ENCODE measurements at places on chromosomes 3 and 15.
A peak's percentile ranks its signal among the peaks of the same experiment; 100 is the strongest.

DNA sequence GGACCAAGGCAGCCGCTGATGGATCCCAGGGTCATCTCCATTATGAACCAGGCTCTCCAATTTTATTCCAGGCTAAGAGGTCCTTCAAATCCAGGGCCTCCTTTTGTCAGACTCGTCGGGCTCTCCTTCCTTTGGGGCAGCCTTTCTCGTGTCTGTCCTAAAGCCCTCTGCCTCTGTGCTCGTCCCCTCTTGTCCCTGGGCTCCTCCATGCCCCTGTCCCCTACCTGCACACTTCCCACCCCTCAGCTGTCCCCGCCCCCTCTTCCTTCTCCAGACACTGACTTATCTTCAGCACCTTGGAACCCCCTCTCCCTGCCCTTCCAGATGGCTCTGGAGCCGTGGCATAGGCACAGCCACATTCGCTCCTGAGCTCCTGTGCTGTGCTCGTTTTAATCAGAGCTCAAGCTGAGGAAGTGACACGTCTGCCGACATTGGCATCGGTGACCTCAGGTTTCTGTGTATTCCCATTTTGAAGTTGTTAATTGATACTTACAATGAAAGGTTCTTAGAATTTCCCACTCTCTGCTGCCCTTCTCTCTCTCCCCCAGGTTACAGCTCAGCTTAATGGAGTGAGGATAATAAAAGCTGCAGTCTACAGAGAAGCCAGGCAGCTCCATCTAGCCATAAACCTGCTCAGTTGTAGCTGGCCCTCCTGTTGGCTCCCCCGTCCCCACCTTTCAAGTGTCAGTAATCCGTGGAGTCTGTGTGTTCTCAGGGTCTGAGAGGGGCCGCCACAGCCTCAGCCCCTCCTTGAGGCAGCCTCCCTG is 51.1 kb upstream of the SEC22A start:
- DNase-seq, result no peak

- DNase-seq, result no peak
Observed at GRCh38 chr3:54653456-54654195, 274.2 kb downstream of the LRTM1 start.

- no peak for DNase-seq
Observed at GRCh38 chr3:187967993-187968392, 186.0 kb upstream of the LPP start.

- no peak for DNase-seq
Observed at GRCh38 chr3:177803500-177803899, 606.2 kb upstream of the TBL1XR1 start.

DNA sequence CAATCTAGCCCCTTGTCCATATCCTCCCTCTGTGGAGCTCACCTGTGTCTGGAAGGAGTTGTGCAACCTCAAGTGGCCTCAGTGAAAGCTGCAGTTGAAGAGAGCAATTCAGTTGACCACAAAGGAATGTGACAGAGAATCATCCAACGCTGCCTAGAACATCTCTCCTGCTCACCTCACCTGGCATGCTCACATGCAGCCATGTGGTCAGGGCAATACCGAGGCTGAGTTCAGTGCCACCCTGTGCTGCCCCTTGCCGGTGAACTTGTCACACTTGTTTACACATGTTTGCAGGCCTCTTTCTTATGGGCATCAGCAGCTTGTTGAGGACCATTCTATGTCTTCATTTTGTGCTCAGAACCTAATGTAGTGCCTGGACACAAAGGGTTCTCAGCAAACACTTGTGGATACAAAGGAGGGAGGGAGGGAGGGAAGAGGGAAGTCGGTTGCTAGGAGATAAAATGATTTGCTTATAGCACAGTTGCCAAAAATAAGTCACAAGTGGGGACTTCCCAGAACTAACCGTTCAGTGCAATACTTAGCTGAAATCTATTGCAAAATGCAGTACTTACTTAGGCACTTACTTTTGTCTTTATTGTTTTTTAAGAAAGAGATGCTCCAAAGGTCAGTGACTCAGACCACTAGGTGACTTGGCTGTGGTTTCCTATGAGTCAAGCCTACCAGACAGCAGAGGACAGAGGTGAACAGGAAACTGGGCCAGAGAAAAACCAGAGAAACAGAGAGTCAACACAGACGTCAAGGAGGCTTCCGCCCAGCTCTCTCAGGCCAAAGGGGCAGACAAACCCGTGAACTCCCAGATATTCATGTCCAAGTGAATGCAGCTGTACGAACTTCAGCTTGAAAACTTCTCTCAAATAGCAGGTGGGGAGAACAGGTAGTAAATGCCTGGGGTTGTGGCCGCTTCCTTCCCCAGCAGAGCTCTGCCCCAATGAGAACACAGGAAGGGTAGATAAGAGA is 227.8 kb upstream of the CTNNB1 start:
- peak; percentile 75 for DNase-seq

- peak; percentile 57 for DNase-seq
Observed at GRCh38 chr15:60423537-60423936, 25.8 kb upstream of the ANXA2 start.

DNA sequence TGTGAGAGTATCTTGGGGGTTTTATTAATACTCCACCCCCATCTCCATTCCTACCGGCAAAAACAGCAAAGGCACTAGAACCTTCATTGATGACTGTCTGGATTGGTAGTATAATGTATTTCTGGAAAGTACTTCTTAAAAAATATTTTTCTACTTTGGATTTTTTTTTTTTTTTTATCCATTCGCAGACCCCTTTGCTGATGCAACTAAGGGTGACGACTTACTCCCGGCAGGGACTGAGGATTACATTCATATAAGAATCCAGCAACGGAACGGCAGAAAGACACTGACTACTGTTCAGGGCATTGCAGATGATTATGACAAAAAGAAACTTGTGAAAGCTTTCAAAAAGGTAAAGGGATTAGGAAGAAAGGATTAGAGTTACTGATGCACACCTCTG is 1.2 kb downstream of the EIF1B start:
- DNase-seq, result no peak

GRCh38 chr3:12751571-12751970 is 7.5 kb downstream of the TMEM40 start:
- no peak for DNase-seq

DNA sequence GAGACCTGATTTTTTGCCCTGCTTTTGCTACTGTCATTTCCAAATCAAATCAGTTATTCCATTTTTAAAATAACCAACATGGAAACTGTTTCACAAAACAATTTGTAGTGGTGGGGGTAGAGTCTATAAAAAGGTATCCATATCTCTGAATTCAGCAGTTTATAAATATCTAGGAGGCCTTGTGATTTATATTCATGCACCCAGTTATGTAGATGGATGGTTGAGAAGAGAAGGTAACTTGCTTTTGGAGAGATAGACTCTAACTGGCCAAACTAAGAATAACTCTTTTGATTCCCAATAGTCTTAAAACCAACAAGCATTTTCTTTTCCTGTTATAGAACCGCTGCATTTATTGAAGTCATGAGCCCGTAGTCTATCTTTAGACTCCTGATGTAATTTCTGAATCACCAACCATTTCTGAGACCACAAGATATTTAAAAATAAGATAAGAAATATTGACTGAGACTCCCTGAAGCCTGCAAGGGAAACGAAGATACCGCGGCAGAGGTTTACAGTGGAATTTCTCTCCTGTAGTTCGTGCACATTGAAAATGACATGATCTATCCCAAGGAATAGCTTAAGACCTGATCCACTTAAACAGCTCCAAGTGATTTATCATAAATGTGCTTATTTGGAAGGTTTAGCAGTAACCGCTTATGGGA is 68.5 kb downstream of the SAMMSON start:
- no peak for DNase-seq

DNA sequence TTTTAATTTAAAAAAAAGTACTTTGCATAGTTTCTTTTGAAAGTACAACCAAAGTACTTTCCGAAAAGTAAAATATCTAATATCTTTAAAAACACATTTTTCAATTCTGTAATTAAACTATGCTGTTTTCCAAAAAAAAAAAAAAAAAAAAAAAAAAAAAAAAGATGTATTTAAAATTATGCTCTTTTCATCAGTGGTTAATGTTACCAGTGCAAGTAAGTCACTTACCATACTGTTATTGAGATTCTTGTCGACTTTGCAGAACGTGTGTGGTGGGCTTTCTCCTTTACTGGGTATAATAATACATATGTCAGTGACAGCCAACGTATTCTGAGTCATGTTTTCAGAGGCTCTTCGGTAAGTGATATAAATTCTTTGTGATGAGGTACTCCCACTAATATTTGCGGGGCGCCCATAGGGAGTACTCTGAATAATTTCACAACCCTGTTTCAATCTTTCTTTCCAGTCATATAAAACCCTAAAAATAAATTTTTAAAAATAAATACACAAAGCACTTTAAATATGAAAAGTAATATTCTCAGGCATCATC is 39.9 kb downstream of the DENND4A start:
- no peak for DNase-seq

- no peak for DNase-seq
Observed at GRCh38 chr3:94117729-94118128, 54.9 kb downstream of the NSUN3 start.

DNA sequence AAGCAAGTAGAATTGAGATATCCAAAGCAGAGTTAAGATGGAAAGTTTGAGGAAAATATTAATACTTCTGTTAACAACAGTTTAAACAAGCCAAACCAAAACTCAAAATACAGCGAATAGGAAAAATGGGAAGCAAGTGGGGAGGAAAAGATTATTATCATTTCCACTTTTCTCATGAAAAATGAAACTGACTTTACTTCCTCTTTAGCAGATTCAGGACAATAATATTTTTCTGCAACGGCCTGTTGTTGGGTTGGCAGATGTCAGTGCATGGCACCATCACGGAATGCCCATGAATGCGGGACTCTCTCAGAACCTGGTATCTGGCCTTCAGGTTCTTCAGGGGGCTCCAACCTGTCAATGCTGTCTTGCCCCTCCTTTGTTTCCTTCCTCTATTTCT is 11.1 kb downstream of the ANKUB1 start:
- DNase-seq, result no peak

- no peak for DNase-seq
Observed at GRCh38 chr3:98741121-98741716, 21.9 kb upstream of the ST3GAL6 start.

DNA sequence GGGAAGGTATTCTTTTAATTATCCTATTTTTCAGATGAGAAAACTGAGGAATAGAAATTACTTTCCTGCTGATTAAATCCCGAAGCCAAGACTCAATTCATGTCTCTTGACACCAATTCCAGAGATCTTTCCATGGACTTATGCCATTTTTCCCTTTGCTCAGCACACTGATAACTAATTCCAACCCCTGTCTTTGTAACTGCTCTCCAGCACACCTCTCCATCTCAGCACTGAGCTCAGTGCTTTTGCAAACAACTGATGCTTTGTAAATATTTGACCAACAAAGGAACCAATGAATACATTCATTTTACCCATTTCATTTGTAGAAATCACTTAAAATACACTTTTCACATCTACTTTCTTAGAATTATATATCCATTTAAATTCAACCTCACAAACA is 249.1 kb downstream of the IL5RA start:
- no peak for DNase-seq

GRCh38 chr3:123618768-123619484 is 34.1 kb upstream of the HACD2 start:
- no peak for DNase-seq

DNA sequence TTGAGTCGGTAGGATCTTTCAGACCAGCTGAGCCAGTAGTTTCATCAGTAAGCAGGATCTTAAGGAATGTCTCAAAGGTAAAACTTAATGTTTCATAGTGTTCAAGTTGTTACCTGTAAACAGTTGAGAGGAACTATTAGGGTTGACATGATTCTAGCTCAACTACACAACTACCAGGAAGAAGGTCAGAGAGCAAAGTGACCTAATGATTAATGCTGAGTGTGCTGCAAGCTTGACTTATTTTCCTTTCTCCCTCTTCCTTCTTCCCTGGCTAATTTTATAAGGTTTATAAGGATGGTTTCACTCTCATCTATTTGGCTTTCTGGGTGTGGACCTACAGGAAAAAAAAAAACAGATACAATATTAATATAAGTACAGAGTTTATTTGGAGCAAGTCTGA is 30.2 kb upstream of the LHFPL4 start:
- DNase-seq, result no peak

DNA sequence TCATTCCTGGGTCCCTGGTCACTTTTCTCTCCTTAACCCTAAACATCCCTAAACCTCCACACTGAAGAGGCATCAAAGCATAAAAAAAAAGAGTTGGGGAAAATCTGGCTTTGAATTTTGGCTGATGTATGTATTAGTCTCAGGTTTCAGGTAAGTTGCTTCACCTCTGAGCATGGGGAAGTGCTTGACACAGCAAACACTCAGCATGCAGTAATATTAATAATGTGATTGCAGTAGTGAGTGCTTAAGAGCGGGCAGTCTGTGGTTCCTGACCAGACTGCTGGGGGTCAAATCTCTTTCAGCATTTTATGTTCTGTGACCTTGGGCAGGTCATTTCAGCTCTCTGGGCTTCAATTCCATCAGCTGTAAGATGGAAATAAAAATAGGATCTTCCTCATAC is 467.9 kb downstream of the SOX2 start:
- DNase-seq, result no peak

DNA sequence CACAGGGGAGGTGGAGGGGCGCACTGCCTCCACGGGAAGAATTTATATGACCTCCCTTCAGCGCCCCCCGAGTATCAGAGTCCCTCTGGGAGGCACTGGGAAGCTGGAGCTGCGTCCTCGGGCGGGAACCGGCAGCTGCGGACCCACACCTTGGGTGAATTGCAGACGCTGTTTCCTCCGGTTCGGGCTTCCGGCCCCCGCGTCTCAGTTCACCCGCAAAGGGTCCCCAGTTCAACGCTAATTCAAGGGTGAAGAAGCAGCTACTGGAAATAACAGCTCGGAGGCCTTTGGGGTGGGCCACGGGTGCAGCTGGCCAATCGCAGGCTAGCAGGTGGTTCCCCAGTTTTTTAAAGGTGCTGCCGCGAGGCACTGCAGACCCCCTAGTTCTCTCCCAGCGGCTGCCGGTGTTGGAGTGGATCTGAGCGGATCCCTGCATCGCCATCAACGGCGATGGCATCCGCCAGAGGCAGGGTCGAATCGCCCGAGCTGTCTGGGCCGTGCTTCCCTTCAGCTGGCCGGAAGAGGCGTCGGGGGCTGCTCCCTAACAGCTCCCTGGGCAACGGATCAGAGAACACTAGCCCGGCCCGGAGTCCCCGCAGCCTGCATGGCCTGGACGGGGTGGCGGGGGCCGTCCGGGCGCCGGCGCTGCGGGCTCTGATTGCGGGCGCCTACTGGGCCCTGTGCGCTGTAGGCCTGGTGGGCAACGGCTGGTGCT is 19.4 kb upstream of the ADAMTS7 start:
- no peak for DNase-seq

GRCh38 chr3:41863024-41863423 is 98.9 kb downstream of the ULK4 start:
- DNase-seq, result no peak

GRCh38 chr3:127732879-127733350 is 60.2 kb downstream of the ABTB1 start:
- DNase-seq, result no peak

Measured in breast epithelium (tissue), 4 donors.